Uterus (tissue), 4 donors: ENCODE measurements at places on chromosomes 5 and 9. TPM values are rescaled to one million over a fixed set of nuclear protein-coding genes. Genes with fewer than 3 reads are reported as not detected.

GRCh38 chr9:38373679-38374078 lies 18.8 kb upstream of the ALDH1B1 start:
- no peak for DNase-seq
- H3K36me3 ChIP-seq: no peaks in the 10 kb centered on the region
- no peak overlapping the region for H3K27ac ChIP-seq
- no peak overlapping the region for H3K4me3 ChIP-seq
- H3K27me3 ChIP-seq: no peaks in the 10 kb centered on the region
- H3K4me1 ChIP-seq: no peaks in the 10 kb centered on the region

DNA sequence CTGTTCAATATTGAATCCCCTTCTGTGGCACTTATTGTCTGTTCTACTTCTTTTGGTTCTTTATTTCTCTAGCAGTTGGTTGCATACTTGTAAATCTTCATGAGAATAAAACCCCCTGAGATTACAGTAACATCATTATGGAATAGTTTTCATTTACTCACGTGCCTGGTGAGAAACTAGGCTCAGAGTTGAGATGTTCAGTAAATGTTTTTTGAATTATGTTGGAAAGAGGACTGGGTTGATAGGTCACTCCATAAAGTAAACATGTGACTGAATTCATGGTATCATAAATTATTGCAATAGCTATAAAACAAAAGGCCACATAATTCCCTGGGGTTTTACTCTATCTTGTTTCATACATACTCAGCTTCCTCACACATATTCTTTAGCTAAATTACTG lies 174.2 kb upstream of the C9orf72 start:
- H3K27me3 ChIP-seq: no peaks in the 10 kb centered on the region
- H3K27ac ChIP-seq: no peak overlapping the region
- no peak overlapping the region for H3K4me3 ChIP-seq
- no peak for DNase-seq
- H3K36me3 ChIP-seq: no peaks in the 10 kb centered on the region
- no peaks in the 10 kb centered on the region for H3K4me1 ChIP-seq

DNA sequence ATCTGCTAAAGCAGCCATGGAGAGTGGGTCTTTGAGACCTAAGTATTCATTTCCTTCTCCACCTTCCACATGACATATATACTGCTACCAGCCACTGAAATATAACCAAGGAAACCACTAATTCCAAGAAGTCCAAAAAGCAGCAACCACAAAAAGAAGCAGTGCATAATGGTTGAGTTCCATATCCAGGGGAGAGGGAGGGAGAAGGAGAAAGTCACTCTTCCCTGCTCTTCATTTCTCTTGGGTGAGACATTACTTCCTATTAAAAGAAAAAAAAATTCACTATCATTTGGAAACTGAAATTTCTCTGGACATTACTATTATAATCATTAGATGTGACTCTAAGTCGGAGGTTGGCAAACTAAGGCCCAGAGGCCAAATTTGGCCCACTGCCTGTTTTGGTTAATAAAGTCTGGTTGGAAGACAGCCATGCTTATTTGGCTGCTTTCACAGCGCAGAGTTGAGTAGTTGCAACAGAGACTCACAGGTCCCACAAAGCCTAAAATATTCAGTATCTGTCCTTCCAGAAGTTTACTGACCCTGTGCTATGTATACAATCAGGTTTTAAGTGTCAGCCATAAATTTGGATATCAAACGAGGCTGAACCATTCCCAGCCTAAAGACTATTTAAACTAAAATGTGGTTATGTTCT lies 168.6 kb downstream of the MPDZ start:
- no peaks in the 10 kb centered on the region for H3K4me1 ChIP-seq
- H3K4me3 ChIP-seq: no peak overlapping the region
- no peak overlapping the region for H3K27ac ChIP-seq

GRCh38 chr9:70805949-70806348 lies 315.5 kb downstream of the TRPM3 start:
- DNase-seq: peak; percentile 27
- H3K27me3 ChIP-seq: no peaks in the 10 kb centered on the region
- no peak overlapping the region for H3K27ac ChIP-seq
- H3K4me1 ChIP-seq: no peaks in the 10 kb centered on the region

DNA sequence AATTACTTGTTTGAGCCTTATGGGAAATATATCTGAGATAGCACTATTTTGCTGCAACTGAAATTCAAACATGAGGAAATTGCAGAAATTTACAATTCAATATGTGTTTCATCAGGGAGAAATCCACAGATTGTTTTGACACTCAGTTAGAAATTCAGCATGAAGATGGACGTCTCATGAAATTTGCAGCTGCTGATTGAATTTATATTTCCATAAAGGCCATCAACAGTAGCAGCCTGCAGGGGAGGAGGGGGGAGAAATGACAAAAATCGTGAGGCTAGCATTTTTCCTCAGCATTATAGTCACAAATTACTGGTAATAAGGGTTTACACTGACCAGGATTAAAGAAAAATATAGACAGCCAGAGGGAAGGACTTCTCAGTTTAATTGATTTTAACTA lies 81.0 kb downstream of the NDUFAF2 start:
- no peaks in the 10 kb centered on the region for H3K27me3 ChIP-seq
- H3K36me3 ChIP-seq: no peaks in the 10 kb centered on the region
- H3K27ac ChIP-seq: no peak overlapping the region

DNA sequence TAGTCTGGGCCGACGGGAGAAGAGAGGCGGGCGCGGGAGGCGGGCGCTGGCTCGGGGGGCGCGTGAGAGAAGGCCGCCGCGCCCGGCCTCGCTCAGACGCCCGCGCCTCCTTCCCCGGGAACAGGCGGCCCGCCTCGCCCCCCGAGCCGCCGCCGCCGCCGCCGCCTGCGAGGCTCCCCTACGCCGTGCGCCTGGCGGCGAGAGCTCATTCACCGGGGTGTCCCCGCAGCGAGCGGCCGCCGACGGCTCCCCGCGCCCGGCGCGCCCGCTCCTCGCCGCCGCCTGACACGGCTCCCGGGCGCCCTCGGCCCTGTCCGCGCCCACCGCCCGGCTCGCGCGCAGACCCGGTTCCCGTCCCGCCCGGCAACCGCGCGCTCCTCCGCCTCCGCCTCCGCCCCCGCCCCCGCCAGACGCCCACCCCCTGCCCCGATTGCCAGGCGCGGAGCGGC lies at the start of gene GNAQ:
Gene GNAQ (minus strand): TSS at position 368 of the 449 bp plus-strand sequence. CDS start 576 bp downstream, outside the sequence.
- DNase-seq: peak; percentile 45
- H3K4me3 ChIP-seq: peak within 1 kb of the TSS; percentile 88
- peak within 1 kb of the TSS; percentile 95 for H3K27ac ChIP-seq
- no peaks in the 10 kb centered on the region for H3K36me3 ChIP-seq

DNA sequence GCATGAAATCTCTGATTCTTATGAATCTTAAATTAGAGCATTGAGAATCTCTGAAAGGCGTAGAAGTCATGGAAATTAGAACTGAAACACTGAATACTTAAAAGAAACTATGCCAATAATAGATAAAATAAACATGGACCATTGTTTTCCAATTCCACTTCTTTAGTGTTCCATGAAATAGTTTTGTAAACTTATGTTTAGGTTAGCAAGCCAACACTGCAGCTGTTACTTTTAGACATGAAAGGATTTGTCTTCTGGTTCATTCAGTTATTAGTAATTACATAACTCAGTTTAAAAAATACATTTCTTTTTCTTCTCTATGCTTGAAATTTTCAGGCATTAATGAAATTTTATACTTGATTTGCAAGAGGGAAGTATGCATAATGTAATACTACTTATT lies 733.4 kb upstream of the NUDT12 start:
- no peak overlapping the region for H3K4me3 ChIP-seq
- no peaks in the 10 kb centered on the region for H3K27me3 ChIP-seq
- H3K36me3 ChIP-seq: no peaks in the 10 kb centered on the region
- no peak overlapping the region for H3K27ac ChIP-seq

- no peak for DNase-seq
- no peaks in the 10 kb centered on the region for H3K27me3 ChIP-seq
- H3K4me3 ChIP-seq: no peak overlapping the region
- no peak overlapping the region for H3K27ac ChIP-seq
- H3K36me3 ChIP-seq: no peaks in the 10 kb centered on the region
These were observed 50.4 kb upstream of the PRR16 start for GRCh38 chr5:120413686-120414085.

GRCh38 chr5:65506961-65507360 lies 25.2 kb upstream of the ADAMTS6 start:
- DNase-seq: no peak
- no peaks in the 10 kb centered on the region for H3K4me1 ChIP-seq
- H3K27ac ChIP-seq: no peak overlapping the region
- no peaks in the 10 kb centered on the region for H3K36me3 ChIP-seq
- no peak overlapping the region for H3K4me3 ChIP-seq
- no peaks in the 10 kb centered on the region for H3K27me3 ChIP-seq

Gene DND1
- total RNA-seq: 0.28 TPM

Gene CFAP90
- 1.7 TPM for total RNA-seq

Gene SNCAIP
- 44.1 TPM for total RNA-seq

Gene ANKRD33B
- 2.1 TPM for total RNA-seq
